Chondrocyte (in vitro differentiated cells): ENCODE measurements at places on chromosomes 3 and 15.

DNA sequence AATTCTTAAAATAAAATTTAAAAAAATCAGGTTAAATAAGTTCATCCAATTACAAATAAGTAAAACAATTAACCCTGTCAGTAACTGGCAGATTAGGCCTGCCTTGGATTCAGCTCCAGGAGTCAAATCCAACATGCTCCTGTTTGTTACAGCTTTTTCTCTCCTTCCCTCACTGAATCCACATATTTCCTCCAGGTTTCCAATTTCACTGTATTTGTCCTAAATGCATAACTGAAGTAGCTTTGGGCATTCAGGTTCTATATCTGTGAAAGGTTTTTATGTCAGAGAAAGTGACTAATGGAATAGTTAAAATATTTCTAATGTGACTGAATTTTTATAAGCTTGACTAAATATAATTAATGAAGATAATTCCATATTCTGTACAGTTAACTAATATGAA is 79.7 kb downstream of the IFT80 start:
- DNase-seq = no peak

DNA sequence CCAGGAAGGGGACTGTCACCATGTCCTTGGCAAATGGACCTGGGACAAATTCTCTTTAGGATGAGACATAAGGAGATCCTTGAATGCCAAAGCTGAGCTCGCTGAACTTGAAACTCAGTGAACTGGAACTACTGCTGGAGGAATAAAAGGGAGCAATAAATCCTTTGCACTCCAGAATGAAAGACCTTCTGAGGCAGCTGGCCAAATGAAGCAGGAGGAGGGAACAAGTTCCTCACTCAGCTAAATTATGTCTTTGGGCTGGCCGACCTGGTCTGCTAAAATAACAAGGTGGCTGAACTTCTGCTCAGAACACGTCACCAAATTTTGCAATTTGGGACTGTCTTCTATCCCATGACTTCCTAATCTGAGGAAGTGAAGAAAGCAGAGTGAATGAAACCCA is 314.7 kb downstream of the LPP start:
- no peak for DNase-seq

DNA sequence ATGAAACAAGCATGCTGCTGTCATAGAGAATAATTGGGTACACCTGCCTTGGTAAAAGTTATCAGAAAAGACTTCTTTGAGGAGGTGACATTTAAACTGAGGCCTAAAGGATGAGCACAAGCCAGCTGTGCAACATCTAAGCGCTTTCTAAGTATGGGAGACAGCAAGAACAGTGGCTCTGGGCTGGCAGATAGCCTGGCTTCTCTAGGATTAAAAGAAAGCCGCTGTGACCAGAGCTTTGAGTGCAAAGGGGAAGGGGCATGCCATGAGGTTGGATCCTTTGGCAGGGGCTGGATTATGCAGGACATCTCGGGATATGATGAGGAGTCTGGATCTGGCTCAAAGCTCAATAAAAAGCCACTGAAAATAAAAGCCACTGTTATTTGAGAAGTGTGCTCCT is 99.2 kb downstream of the FBN1 start:
- DNase-seq = no peak

DNA sequence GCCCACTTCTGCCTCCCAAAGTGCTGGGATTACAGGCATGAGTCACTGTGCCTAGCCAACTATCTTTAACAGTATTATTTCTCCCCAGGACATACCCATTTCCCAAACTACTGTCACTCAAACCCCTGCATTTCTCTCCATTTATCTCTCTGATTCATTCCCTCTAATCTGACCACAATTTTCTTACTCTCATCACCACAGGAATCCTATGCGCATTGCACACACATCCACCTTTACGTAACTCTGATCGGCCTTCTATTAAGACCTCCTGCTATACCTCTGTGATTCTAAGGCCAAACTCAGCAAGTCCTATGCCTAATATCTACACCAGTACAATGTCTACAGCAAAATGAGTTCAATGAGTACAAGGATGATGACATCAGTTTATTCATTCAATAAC is 235.0 kb downstream of the ULK4 start:
- no peak for DNase-seq

DNA sequence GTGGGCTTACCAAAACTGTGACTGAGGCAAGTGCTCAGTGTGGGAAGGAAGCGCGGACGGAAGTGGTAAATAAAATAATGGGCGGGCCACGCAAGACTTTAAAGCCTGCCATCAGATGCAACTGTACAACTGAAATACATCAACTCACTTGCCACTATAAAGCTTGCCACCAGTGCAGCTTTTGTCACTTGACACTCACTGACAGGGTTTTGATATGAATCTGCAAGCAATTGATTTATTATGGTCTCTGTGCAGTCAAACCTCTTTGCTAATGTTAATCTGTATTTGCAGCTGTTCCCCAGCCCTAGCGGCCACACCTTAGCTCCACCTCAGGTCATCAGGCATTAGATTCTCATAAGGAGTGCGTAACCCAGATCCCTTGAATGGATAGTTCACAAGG is 2.3 kb upstream of the GFM1 start:
- DNase-seq = no peak

GRCh38 chr3:134136604-134137003 is 106.9 kb upstream of the SLCO2A1 start:
- DNase-seq = no peak

DNA sequence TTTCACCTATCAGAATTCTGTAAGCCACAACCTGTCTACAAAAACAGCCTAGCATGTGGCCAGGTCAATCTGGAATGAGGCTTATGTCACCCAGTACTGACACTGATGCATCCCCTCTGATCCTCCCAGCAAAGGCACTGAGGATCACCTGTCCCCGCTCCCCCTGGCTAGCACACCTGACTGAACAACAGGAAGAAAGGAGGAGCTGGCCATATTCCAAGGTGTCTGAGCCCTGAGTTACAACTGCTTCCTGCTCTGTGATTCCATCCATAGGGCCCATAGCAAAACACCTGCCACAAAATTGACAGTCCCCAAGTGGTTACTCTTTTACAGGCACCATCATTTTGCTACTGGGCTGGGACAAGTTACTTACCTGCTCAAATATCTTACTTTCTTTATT is 555.5 kb upstream of the CFAP20DC start:
- DNase-seq = no peak

- DNase-seq = no peak
These were observed 122.3 kb upstream of the PRR20G start for GRCh38 chr3:127410137-127410488.

- peak; percentile 73 for DNase-seq
These were observed 33.3 kb downstream of the TSPAN3 start for GRCh38 chr15:77037388-77038209.

- no peak for DNase-seq
These were observed 9.6 kb downstream of the CLDND1 start for GRCh38 chr3:98513091-98513511.

GRCh38 chr3:143160437-143160836 is 40.9 kb downstream of the CHST2 start:
- no peak for DNase-seq

GRCh38 chr3:45060165-45060892 is 34.2 kb downstream of the CLEC3B start:
- no peak for DNase-seq

DNA sequence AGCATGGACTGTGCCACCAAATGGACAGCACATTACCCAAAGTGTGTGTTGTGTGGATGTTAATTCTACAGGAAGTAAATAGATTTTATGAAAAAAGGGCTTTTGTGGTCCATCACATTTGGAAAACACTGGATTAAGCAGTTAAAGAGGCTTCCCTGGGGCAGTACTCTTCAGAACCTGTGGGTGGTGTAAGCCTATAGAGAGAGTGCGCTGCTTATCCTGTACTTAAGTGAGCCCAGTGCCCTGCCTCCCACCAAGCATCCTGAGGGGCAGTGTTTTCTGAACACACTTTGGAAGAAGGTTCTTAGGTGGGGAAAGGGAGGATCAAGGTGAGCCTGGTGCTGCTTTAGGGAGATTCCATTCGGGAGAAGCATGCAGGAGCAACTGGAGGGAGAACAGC is 10.9 kb downstream of the TTLL3 start:
- DNase-seq = peak; percentile 12

- no peak for DNase-seq
These were observed 1.8 kb downstream of the CX3CR1 start for GRCh38 chr3:39277893-39278615.

GRCh38 chr15:37967788-37968187 is 33.3 kb downstream of the TMCO5A start:
- no peak for DNase-seq

- no peak for DNase-seq
These were observed 1027.7 kb downstream of the PLOD2 start for GRCh38 chr3:145133281-145133680.

DNA sequence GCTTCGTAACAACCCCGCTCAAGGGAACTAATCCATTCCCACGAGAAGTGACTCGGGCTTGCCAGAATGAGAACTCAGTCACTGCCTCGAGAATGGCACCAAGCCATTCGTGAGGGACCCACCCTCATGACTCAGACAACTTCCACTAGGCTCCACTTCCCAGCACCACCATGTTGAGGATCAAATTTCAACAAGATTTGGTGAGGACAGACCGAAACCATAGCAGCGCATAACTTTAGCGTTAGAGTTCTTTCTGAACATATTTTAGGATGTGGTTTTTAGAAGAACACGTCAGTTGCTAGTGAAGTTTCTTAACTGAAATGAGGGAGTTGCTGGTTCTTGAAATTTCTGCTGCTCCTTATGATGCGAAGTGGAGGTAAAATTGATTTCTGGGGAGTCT is 13.5 kb downstream of the PTPRG start:
- DNase-seq = no peak

- DNase-seq = no peak
These were observed 20.2 kb downstream of the LRIG1 start for GRCh38 chr3:66480666-66481065.

DNA sequence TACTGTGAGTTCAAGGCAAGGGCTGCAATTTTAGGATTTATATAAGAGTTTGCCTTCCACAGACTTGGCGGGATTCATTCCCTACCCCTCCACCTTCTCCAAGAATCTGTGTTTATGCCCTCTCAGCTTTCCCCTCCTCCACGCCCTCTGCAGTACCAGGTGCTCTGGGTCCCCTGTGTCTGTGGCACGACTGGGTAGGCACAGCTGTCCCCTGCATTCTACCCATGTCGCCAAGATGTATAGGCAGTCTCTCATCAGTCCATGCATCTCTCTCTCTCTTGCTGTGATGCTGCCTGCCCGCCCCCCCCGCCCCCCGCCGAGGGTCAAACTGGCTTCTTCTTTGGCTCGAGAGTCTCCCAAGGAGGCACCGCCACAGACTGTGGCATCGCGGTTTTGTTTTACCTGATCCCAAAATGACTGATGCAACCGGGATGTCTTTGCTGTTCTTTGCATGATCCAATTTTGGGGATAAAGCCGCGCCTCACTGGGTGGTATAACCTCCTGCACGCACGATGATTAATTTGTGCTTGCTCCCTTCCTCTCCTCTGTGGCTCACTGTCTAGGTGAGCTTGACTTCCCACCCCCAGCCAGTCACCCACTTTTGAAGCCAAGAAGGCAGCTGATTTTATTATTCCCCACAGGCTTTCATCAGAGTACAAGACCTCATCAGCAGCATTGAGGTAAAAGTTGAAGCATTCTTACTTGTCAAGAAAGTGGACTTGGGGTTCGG is 43.7 kb downstream of the EFCAB12 start:
- DNase-seq = no peak

DNA sequence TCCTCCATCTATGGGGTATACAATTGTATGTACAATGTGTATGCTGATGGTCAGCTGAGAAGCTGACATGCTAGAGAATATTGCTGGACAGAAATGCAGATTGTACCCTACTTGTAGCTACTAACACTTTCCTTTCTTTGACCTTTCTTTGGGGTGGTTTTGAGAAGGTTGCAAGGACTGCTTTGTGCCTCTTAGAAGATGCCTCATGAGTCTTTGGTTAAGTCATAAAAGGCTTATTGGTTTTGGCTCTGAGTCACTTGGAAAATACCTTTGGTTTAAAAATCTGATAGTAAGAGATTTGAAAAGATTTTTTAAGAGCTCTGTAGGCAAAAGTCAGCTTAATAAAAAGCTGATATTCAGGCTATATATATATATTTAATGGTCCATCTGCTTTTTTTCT is 71.5 kb downstream of the ZMAT3 start:
- no peak for DNase-seq

GRCh38 chr15:60563539-60564404 is 84.8 kb upstream of the ICE2 start:
- DNase-seq = no peak

DNA sequence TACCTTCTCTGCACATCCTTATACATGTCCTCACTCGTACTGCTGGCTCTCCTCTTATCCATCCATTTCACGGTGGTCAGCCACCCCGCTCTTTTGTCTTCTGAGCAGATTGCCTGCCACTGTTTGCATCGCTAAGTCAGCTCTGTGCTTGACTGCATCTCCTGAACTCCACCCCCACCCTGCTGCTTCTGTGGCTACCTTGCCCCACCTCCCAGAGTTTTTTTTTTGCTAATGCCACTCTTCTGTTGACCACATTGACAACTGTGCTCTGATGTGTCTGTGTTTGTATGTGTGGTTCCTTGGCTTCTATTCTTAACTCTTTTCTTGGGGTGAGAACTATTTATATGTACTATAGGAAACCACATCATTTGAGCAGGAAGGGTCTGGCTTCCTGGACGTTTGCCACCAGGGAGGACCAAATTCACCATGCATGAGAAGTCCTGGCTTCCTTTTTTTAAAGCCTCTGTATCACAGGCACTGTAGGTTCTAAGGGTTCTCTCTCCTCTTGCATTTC is 12.8 kb upstream of the MTMR10 start:
- DNase-seq = no peak

- no peak for DNase-seq
These were observed 31.5 kb upstream of the TFDP2 start for GRCh38 chr3:142180761-142181362.

GRCh38 chr15:36603987-36604386 is 24.6 kb downstream of the CDIN1 start:
- DNase-seq = no peak

- no peak for DNase-seq
These were observed 20.6 kb upstream of the UBE2E1 start for GRCh38 chr3:23785097-23785645.

- no peak for DNase-seq
These were observed 379.3 kb downstream of the MAGI1 start for GRCh38 chr3:65659396-65659795.

DNA sequence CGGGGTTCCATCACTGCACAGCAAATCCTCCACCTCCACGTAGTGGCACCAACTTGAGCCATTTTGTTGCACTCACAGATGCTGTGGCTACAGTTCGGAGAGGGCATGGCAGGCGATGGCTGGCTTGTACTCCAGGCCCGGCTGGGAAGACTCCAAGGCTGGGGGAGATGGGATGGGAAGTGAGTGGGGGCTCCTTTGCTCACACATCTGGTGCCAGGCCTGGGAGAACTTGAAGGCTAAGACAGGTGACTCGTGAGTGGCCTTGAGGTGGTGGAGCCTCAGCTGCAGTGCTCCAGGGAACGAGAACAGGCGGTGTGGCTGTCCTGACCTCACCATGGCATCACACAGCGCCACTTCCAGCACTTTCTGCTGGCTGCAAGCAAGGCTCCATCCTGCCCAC is 87.9 kb downstream of the PLXNA1 start:
- DNase-seq = peak; percentile 69

DNA sequence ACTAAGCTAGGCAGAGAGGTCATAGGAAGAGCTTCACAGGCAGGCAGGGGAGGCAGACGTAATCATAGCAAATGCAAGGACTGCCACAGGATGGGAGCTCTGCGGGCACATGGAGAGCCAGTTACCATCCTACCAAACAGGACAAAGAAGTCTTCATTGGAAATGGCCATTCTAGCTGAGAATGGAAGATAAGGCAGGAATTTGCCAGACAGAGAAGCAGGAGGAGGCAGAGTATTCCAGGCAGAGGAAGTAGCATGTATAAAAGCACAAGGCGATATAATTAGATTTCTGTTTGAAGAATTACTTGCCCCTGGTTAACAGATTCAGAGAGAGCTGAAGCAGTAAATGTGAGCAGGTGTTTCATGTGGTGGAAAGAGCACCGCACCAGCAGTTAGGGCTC is 3.5 kb upstream of the SEMA5B start:
- no peak for DNase-seq
